HuH-7 (cell line): ENCODE measurements at places on chromosomes 12 and 14.

DNA sequence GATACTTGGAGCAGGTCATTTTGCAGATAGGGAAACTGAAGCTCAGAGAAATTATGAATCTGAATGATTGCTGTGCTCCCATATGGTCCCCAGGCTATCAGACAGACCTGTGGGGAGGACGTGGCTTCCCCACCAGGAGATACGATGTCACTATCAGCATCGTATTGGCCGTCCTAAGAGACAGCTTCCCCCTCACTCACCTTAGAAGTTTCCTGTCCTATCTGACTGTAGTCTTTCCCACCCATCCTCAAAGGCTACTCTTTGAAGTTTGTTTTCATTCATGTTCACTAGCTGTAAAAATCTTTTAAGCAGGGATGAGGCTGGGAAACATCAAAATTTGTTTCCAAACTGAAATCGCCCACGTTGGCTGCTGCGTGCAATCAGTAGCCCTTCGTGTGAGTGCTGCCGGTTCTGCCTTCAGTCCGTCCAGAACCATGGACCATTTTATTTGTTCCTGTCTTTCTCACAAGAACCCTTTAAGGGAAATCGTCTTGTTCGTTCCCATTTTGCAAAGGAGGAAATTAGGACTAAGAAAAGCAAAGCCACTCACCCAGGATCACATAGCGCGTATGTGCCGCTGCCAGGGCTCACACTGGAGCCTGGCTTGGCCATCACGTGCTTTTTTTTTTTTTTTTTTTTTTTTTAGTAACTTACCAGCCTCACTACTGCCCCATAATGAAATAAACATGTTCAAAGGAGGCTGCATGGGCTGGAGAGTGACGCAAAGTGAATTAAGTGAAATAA is 1.0 kb upstream of the KDM2B start:
- no peak for DNase-seq

DNA sequence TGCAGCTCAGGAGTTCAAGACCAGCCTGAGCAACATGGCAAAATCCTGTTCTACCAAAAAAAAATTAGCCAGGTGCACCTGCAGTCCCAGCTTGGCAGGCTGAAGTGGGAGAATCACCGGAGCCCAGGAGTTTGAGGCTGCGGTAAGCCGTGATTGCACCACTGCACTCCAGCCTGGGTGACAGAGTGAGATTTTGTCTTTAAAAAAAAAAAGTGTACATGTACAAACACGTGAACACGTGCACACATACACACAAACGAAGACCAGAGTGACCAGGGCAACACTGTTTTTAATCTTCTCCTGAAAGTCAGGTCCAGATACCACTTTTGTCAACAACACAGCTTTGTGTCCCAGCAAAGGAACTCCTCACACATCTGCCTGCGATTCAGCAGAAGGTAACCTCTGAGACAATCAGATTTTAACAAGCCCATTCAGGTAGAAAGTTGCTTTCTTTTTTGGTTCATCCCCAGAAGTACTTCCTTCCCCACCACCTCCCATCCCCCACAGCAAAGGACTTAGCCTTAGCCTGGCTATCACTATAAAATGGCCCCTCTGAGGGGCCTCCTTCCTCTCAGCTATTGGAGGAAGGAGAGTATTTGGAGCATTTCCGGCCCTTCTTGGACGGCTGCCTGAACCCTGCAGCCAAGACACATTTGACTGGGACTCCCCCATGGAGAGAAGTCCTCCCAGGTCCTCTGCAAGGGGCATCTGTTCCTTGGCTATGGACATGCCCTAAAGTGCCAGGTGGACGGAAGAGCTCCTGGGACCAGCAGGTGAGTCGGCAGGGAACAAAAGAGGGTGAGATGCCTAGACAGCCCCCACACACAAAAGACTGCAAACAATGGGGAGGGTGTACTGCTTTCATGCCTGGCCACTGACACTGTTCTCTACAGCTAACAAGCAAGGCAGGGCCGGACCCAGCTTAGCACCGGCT is 9.8 kb downstream of the CTDSP2 start:
- no peak for DNase-seq

DNA sequence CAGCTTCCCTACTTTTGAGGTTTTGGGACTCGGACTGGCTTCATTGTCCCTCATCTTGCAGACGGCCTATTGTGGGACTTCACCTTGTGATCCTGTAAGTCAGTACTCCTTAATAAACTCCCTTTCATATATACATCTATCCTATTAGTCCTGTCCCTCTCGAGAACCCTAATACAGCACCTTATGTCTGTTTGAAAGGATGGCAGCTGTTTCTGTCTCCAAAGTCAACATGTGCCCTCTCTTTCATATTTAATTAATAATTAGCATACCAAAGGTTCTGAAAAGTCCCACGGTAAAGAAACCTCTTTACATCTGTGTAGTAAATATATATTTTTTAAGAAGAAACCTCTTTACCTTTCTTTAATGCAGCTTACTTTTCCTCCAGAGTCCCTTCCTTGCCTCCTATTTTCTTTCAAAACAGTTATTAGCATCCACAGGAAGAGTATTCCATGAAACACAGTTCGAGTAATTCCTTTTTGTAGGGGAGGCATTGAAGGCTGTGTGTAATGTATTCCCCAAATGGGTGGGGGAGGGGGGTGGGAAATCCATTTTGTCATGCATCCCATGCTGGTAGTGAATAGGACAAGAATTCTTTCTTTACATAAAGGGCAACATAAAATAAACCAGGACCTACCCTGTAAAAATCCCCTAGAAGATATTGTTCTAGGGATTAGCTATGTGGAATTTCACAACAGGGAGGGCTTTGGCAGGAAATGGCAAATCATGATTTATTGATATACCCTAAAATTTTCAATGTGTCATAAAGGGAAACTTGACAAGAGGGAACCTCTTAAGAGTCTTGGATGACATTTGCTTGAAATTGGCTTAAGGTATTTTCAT is 241.5 kb downstream of the SUDS3 start:
- DNase-seq, result no peak

- DNase-seq, result no peak
These were observed 71.3 kb upstream of the GPATCH2L start for GRCh38 chr14:76080471-76080870.

DNA sequence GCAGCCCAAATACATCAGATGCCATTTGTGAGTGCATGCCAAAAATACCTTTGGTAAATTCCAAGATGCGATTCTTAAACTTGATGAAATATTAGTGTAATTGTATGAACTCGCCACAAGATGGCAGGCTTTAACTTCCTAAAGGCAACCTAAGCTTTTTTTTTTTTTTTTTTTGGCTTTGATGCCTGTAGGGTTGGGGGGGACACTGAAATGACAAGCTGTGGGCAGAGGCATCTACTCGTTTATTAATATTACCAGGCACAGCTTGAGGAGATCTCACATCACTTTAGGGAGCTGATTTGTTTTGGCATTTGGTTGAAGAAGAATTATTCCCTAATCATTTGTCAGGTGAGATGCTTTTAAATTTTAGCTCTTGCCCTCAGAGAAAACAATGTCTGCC is 126.7 kb upstream of the CCDC196 start:
- peak; percentile 10 for DNase-seq

DNA sequence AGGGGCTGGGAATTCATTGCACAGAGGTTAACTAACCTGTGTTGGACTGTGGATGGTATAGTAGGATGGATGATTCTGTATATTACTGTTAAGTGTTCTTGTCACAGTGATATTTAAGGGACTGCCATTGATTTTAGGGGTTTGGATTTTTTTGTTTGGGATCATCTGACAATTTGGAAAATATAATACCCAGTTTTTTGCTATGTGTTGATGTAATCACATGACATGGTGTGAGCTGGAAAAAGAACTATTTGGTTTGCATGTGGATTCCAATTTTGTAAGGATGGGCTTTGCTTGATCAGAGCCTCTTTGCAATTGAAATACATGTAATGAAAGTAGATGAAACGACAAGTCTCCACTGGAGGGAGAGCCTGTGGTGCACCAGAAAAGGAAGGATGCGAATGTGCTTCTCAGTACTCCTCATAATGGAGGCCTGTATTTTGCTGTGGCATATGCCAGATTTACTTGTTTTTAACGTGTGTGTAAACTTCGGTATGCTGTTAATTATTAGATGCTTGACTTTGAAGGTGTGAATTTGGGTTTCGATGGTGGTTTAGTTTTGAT is 2.7 kb downstream of the DYRK2 start:
- peak; percentile 35 for DNase-seq

- no peak for DNase-seq
These were observed 67.1 kb upstream of the HIF1A start for GRCh38 chr14:61628016-61628725.

DNA sequence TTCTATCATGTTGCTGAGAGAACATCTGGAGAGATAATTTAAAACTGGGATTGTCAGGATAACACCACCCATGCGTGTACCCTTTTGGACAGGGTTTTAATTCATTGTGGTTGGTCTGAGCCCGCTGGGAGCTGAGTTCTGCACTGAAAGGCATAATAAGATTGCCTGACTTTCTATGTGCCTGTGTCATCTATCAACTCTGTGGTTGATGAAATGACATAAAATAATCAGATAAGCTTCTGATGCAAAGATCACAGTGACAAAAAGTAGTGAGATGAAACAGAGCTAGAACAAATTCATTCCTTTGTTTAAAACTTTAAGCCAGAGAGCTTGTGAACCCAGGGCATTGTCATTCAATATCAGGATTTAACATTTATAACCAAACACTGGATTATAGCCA is 98.7 kb downstream of the BBS10 start:
- no peak for DNase-seq

DNA sequence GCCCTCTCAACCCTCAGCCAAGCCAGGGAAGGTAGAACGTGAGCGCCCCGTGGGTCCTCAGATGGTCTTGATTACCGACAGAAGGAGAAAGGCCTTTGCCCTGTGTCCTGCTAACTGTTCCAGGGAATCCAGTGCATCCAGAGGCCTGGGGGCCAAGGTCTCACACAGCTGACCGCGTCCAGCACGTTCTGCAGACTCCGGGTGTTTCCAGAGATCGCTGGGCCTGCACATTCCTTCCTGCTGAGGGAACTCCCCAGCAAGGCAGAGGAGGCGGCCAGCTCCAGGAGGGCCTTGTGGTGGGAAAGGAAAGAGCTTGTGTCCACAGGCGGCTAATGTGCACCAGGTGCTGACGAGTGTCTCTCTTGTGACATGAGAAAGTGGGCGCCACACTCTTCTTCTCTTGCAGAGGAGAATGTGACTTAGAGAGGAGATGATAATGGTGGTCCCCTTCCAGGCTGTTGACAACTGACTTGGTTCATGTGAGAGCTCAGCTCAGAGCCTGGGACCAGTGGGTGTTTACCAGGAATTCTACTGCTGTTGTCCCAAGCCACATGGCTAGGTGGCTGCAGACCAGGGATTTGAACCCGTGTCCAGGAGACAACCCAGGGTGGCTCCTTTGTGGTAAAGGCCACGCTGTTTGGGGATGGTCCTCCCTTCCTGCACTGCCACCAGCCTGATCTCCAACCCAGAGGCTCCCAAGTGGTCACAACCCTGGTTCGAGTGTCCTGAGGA is 46.8 kb upstream of the DLK1 start:
- no peak for DNase-seq

GRCh38 chr12:55965240-55965639 is 602 bp downstream of the PMEL start:
- no peak for DNase-seq

DNA sequence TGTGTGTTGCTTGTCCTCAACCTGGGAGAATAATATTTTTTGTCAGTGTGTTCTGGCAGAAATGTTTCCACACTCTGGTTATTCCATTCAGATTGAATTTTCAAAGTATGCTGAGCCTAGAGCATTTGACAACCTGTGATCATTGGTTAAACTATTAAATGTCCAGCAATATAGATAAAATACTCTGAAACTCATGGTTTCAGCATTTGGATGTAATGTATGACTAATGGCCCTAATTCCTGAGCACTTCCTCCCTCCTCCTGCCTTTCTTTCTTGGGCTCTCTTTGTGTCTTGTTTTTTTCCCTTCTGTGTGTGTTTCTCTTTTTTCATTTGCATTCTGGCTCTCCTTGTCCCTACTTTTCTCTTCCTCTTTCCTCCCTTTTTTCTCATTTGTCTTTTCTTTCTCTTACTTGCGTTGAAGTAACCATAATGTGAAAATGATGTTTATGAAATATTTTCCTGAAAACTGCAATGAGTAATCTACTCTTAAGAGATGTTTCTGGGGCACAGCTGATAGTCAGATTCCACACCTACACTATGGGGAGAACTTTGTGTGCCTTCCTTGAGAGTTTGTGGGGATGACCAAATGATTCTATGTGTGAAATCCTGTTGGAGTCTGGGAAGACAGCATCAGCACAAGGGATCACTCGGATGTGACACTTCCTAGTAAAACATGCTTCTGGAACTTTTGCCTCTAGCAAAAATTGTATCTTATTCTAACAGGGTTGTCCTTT is 74.6 kb downstream of the FRMD6 start:
- no peak for DNase-seq

DNA sequence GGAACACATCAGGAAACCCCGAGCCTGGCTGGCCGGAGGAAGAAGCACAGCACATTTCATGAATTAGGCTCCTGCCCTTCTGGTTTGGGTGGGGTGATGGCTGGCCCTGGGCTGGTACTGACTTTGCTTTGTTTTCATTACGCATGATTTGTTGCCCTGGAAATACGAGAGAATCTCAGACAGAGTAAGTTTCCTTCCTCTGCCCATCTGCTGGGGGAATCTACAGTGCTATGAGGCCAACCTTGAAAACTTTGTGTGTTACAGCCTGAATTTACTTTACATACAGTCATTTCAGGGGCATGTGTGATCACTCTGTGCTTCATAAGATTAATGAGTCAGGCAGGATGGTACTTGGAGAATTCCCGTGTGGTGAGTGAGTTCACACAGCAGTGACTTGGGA is 20.5 kb upstream of the SLC5A8 start:
- DNase-seq, result no peak

- DNase-seq, result no peak
These were observed 471.5 kb downstream of the MED13L start for GRCh38 chr12:115806000-115806399.

DNA sequence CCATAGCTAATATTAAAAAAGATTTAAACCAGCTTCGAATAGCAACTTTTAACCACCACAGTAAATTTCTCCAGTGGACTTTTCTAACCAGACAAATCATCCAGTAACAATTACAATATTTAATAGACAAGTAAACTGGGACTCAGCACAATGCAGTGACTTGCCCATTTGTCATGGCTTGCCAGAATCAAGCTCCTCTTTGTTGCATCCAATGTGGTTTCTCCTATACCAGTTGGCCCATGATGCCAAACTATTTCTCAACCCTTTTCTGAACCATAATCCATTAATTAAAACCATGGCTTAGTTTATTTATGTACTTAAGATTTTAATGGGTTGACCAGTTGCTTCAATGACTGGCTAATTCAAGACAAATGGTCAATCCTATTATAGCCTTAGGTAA is 64.4 kb downstream of the DIO2 start:
- no peak for DNase-seq

DNA sequence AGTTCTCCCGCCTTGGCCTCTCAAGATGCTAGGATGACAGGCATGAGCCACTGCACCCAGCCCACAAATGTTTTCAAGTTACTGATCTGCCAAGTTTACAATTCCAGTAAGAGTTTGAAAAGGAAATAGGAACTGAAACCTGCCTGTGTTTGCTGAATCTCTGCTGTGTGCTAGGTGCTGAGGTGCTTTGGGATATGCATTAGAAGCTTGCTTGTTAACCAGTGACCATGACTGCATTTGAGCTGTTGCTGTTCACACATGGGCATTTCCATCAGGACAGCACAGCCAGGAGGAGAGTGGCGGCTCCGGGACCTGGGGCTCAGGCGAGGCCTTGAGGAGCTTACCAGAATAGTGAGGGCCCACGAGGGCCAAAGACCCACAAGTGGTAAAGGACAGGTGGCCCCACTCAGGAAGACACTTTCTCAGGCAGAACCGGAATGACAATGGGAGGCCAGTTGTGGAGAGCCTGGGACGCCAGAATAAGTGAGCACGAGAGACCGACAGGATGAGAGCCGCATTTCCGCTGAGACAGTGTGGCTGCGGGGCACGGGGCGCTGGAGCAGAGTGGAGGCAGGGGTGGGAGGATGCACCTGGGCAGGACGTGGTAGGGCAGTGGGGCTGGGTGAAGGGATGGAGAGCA is 54.5 kb upstream of the MMP17 start:
- no peak for DNase-seq
